Peyer's patch (tissue), 4 donors: ENCODE measurements at places on chromosomes 6 and 20.

DNA sequence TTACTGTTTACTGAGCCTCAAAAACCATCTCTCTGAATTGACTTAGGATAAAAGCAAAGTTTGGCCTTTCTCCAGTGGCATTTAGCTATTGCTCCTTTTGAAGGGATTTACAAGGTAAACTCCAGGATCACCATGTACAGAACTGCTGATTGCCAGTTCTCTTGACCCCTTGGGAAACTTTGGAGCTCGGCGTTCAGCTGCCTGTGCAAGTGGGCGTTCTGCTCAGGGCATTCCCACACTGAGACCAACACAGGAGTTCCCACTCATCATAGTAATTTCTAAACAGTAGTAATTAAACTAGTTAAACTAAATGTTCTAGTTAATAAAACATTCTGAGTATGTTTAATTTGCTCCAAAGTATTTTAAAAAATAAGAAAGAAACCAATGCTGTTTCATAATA is 14.9 kb downstream of the KCNQ5 start:
- DNase-seq, result no peak

DNA sequence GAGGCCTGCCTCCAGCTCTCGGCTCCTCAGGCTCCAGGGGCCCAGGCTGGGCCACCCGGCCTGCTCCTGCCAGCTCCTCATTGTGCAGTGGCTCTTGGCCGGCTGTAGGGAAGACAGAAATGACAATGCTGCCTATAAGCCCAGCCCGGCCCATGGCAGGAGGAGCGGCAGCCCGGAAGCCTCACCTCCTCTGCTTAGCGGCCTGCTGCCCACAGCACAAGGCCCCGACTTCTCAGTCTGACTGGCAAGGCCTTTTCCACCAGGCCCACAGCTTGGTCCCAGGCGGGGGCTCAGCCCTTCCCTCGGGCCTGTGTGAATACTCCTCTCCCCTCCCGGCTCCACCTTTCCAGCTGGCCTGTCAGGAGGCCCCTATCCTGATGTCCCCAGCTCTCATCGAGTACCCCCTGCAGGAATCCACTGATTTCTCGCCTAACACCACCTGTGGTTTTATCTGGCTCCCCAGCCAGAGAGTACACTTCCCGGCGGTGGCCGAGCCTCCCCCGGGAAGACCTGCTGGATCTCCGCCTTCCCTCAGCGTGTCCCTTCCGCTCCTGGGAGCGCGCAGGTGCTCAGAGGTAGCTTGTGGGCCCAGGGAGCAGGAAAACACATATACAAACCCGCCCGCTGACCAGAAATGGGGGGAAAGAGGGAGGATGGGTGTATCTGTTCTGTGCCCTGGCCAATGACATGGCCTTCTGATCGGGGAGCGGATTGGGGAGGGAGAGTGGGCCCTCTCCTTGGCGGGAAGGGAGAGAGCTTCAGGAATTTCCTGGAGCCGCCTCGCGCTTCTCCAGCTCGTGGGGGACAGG is 963 bp downstream of the DDRGK1 start:
- peak; percentile 19 for DNase-seq

- no peak for DNase-seq
Measured at GRCh38 chr6:36389353-36389752, 1.9 kb upstream of the ETV7 start.

- DNase-seq, result no peak
Measured at GRCh38 chr6:40568062-40568708, 19.0 kb downstream of the LRFN2 start.

DNA sequence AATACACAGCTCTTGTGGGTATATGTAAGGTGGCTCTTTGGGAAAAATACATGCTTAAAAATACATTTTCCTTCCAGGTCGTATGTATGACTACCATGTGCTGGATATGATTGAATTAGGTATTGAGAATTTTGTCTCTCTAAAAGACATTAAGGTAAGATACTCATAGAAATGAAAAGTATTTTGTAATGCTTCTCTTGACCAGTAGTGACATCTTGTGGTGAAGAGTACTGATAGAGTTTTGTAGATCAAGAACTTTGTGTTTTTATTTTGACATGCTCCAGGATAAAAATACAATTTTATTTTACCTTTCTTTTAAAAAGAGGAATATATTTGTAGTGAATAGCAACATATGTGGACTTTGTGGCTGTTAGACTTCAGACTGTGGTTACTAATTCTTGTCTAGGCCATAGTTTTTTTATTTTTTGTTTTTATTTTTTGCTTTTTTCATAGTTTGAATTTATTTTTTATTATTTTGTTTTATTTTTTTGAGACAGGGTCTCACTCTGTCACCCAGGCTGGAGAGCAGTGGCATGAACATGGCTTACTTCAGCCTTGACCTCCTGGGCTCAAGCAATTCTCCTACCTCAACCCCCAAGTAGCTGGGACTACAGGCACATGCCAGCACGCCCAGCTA is 17.9 kb downstream of the RPF2 start:
- DNase-seq, result no peak

DNA sequence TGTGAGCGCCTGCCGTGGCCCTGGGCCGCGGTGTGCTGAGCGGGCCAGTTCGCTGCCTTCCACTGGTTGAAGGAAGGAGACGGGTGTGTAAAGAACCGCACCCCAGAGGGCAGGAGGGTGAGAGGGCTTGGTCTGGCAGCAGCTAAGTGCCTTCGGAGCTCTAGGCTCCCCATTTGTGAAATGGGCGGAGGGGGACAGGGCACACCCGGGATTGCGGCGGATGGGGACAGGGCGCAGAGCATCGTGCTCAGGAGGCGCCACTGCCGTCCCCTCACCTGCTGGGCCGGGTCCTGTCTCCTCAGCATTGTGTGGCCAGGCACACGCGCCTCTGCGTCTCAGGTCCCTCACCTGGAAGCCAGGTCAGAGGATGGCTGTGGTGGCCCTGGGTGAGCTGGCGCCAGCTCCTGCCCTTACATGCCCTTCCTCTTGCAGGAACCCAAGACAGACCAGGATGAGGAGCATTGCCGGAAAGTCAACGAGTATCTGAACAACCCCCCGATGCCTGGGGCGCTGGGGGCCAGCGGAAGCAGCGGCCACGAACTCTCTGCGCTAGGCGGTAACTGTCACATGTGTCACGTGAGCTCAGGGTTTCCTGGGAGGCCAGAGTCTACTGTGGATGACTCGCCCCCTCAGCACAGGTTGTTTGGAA is 3.1 kb downstream of the ADRM1 start:
- no peak for DNase-seq

DNA sequence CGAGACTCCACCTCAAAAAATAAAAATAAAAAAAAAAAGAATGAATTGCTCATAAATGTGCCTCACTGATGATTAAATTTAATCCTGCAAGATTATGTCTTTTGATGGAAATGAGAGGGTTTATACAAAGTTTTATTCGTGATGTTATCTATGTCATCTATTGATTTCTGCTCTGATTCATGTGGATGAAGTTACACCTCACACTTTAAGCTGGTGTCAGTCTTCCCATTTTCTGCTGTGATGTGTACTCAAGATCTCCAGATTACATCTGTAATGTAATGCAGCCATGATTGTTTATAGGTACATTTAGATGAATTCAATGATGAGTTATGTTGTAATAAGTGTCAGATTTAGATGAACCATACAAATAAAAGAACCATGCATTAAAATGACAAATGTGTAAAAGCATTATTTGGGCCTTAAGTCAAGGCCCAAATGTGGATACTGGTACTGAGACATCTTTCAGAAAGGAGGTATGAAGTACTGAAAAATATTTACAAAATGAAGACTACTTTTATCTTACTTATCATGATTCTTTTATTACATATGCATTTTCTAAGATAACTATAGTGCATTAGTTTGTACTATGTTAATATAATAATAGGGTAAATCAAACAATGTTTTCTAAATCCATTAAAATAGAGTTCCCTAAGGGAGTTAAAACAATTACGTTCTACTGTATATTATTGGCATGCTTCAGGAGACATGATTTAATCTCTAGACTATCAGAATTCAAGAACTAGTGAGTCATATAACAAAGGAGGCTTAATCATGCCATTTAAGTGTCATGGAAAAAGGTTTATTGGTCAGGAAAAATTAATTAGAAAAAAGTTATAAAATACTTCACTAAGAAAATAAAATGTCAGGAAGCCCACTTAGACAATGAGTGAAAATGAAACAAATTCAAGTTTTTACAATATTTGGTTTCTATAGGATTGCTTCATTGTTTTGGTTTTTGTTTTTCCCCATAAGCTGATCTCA is 34.5 kb downstream of the HCRTR2 start:
- no peak for DNase-seq

- peak; percentile 65 for DNase-seq
Measured at GRCh38 chr20:47453167-47453782, 48.4 kb upstream of the NCOA3 start.

GRCh38 chr6:106102034-106102433 is 15.9 kb downstream of the PRDM1 start:
- DNase-seq, result no peak

- no peak for DNase-seq
Measured at GRCh38 chr6:165577556-165577955, 85.5 kb downstream of the PDE10A start.

GRCh38 chr6:166907871-166908806 is 48.2 kb downstream of the RNASET2 start:
- DNase-seq, result no peak

DNA sequence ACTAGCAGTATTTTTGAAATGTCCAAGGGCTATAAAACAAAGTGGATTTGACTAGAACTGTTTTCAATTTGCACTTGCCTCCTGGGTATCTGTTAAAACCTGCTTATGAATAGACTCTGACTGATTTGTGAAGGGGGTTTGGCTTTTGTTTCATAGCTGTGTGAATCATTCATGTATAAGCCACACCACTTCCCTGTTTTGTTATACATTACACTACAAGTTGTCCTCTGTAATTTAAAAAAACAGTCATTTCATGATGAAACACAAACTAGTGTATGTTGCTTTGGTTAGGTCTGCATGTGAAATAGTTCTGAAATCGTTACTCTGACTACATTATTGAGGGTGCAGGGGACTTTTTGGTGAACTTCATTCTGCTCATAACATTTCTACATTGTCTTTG is 121.7 kb downstream of the NKAIN2 start:
- DNase-seq, result no peak

DNA sequence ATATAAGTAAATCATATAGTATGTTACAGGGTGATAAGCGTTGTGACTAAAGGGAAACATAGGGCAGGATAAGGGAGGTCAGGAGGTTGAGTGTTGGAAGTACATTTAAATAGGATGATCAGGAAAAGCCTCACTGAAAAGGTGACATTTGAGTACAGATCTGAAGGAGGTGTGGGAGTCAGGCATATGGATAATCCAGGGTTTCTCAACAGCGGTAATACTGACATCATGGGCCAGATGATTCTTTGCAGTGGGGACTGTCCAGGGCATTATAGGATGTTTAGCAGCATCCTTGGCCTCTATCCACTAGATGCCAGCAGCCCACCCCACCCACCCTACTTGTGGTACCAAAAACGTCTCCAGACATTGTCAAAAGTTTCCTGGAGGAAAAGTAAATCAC is 292.6 kb upstream of the PREP start:
- DNase-seq, result no peak

- DNase-seq, result no peak
Measured at GRCh38 chr6:89711801-89712200, 73.3 kb upstream of the LYRM2 start.

DNA sequence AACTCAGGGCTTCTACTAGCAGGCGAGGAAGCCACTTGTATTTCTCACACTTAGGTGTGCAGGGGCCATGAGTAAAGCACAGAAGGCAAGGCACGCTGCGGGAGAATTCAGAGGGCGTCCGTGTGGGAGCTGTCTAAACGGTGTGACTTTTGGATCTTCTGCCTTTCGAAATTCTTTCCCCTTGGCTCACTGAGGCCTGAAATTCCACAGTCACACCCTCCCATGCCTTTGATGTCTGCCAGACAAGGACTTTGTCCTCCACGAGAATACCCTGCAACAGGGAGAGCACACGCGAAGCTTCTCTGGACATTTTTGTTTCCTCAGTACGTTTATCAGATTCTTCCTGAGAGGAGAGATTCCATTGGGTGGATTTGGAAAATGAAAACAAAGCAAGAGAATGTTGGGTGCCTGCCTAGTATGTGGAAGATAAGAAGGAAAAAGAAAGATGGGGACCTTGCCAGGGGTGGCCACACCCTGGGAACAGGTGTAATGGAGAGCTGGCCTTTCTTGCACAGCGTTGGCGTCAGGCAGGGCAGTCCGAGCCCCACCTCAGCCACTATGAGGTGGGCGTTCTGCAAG is 235.7 kb downstream of the MYLK4 start:
- DNase-seq, result no peak

DNA sequence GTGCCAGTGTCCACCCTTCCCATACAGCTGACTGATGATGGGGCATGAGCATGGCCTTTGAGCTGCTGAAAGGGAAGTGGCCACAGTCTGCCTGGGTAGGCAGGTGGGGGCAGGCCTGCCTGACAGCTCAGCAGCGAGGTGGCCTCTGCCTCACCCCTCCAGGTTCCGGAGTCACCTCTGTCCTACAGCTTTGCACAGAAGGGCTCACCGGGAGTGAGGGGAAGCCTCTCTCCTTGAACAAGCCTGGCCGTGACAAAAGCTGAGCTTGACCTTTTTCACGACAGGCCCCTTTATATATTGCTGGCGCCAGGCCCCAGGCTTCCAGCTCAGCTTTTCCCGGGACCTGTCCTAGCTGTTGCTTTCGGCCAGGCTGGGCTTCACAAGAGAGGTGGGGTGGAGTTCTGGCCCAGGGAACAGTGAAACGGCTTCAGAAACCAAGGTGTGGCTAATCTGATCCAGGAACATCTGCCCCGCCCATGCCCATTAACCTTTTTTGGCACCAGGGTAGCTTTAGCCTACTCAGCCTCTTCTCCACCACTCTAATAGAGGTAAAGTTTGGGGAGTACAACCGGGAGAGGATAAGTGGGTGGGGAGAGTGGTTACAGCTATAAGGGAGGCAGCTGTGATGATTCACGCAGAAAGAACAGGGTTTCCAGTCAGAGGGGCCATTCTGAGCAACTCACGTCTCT is 42.9 kb downstream of the C6orf132 start:
- DNase-seq, result no peak

- peak; percentile 48 for DNase-seq
Measured at GRCh38 chr20:49323622-49324238, 45.9 kb upstream of the ZNFX1 start.

DNA sequence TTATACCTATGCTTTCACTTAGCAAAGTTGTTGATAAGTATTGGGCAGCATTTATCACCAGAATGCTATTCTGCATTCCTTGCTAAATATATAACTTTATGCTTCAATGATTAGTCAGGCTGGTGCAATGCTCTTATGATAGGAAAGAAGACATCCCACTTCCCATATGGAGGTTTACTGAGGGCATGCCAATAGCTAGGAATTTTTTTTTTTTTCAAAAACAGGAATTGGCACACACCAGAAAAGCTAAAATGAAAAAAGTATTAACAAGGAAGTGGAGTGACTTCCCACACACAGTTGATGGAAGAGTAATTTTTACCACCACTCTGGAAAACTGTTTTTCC is 90.8 kb downstream of the FRK start:
- DNase-seq, result no peak

GRCh38 chr6:15425947-15426346 is 180.1 kb downstream of the JARID2 start:
- no peak for DNase-seq

- no peak for DNase-seq
Measured at GRCh38 chr6:7052443-7053011, 55.2 kb upstream of the RREB1 start.

- no peak for DNase-seq
Measured at GRCh38 chr6:19322691-19323485, 514.3 kb upstream of the ID4 start.

GRCh38 chr20:50810842-50811241 is 16.0 kb downstream of the BCAS4 start:
- no peak for DNase-seq

- no peak for DNase-seq
Measured at GRCh38 chr20:35912881-35913280, 41.4 kb downstream of the SCAND1 start.
